ENCODE measurements at places on chromosomes 4 and X. TPM values are rescaled to one million over a fixed set of nuclear protein-coding genes. Genes with fewer than 3 reads are reported as not detected.

The DDIT4L gene
- 1.7 TPM for total RNA-seq

The FLNA gene
- 1,387 TPM for total RNA-seq

The ERCC6L gene
- 2.4 TPM for total RNA-seq

The REPS2 gene
- total RNA-seq = 6.5 TPM

The OR13H1 gene
- not detected for total RNA-seq

The CHM gene
- total RNA-seq = 22.1 TPM

The CHRDL1 gene
- 0.09 TPM for total RNA-seq

The OCIAD2 gene
- 43.1 TPM for total RNA-seq

The GBA3 gene
- total RNA-seq = not detected

The SPARCL1 gene
- 158 TPM for total RNA-seq

The IL15 gene
- 2.0 TPM for total RNA-seq

The MAD2L1 gene
- total RNA-seq = 24.2 TPM

The SPATA4 gene
- not detected for total RNA-seq

The FGG gene
- 0.19 TPM for total RNA-seq

The CT45A1 gene
- not detected for total RNA-seq

The NRK gene
- 0.42 TPM for total RNA-seq

The VEGFD gene
- 0.17 TPM for total RNA-seq

The CACNA1F gene
- total RNA-seq = 0.05 TPM

The MAGEC3 gene
- not detected for total RNA-seq
